ENCODE measurements at places on chromosomes 11 and 22.

DNA sequence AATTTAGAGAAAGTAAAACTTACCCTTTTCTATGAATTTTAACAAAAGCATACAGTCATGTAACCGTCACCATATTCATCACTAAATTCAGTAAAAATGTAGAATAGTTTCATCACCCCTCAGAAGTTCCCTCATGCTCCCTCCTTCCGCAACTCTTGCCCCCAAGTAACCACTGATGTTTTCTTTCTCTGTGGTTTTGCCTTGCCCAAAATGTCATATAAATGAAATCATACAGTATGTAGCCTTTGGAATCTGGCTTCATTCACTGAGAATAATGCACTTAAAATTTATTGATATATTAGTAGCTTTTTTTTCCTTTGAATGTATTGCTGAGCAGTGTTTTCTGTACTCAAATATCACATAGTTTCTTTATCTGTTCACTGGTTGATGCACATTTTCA lies 60.1 kb downstream of the DCUN1D5 start:
- DNase-seq = no peak

DNA sequence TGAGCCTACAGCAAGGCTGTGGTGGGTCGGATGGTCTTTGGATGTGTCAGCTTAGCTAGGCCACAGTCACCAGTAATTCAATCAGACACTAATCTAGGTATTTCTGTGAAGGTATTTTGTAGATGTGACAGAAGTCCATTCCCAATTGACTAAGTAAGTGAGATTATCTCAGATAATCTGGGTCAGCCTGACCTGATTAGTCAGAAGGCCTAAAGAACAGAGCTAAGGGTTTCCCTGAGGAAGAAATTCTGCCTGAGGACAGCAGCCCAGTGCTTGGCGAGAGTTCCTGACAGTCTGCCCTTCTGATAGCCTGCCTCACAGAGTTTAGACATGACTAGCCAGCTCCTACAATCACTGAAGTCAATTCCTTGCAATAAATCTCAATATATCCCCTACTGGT lies 28.7 kb downstream of the GUCD1 start:
- no peak for DNase-seq

DNA sequence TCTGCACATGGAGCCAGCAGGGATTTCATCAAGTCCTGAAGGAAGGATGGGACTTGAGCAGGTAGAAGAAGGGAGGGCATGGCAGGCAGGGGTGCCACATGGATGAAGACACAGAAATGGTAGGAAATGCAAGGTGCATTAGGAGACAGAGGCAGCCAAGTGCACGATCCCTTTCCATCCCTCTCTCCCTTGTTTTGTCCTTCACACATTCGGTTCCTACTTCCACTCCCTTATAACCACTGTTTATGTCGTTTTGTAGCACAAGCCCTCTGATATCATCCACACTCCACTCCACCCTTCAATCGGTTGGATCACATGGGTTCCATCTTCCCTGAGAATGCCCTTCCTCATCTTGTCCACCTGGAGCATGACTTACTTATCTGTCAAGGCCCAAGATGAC lies 35.2 kb downstream of the IFT27 start:
- DNase-seq = no peak

- DNase-seq = no peak
These were observed 8.4 kb downstream of the FXYD6 start for GRCh38 chr11:117868088-117868487.

GRCh38 chr11:76810151-76810853 lies 27.1 kb downstream of the TSKU start:
- no peak for DNase-seq

- no peak for DNase-seq
These were observed 312.2 kb downstream of the BRD1 start for GRCh38 chr22:49515475-49515874.

DNA sequence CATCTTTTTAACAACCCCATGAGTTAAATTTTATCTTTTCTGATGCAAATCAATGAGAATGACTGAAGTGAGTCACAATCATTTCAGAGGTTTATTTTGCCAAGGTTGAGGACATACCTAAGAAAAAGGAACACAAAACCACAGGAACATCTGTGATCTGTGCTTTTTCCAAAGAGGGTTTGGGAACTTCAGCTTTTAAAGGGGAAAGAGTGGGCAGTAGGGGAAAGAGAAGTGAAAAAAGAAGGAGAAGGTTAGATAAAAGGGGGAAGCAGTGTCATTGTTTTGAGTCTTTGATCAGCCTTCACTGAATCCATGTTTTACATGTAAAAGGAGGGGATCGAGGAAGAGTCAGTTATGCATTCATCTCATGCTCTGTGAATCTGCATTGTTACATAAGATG lies 45.3 kb upstream of the SPON1 start:
- DNase-seq = no peak

GRCh38 chr11:126647735-126648134 lies 292.2 kb downstream of the ST3GAL4 start:
- DNase-seq = no peak

GRCh38 chr11:46246521-46246920 lies 30.9 kb upstream of the CREB3L1 start:
- DNase-seq = no peak

GRCh38 chr11:129973068-129973467 lies 29.6 kb downstream of the PRDM10 start:
- no peak for DNase-seq

- no peak for DNase-seq
These were observed 77.2 kb downstream of the FLI1 start for GRCh38 chr11:128771102-128771501.

- peak; percentile 88 for DNase-seq
These were observed 690 bp downstream of the CSNK1E start for GRCh38 chr22:38316364-38317121.

- no peak for DNase-seq
These were observed 58.4 kb upstream of the CSNK2A3 start for GRCh38 chr11:11411401-11411985.

GRCh38 chr11:126587541-126587940 lies 232.1 kb downstream of the ST3GAL4 start:
- DNase-seq = no peak

DNA sequence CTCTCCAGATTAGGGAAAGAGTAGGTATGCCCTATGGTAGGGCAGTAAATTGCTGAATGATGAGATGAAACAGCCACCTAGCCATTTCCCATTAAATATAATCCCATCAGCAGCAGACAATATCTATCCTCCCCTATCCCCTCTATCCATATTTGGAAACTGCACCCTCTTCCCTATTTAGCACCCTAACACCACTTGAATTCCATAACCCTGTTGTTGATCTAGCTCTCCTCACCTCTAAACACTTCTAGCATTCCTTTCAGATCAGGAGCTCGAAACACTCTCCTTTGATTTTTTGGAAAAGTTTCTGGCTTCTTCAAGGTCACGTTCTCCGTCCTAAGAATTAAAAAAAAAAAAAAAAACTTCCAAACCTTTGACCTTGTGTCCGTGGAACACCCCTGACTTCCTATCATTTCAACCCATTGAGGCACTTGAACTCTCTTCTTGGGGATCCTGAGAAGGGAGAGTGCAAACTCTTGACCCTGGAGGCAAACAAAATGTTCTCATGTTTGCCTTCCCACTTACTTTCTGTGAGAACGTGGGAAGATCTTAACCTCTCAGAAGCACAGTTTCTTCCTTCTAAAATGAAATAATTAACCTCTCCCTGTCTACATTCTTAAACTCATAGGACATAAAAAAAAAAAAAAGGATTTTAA lies 19.0 kb downstream of the TRIM5 start:
- no peak for DNase-seq

GRCh38 chr22:38066381-38067027 lies 9.3 kb downstream of the PICK1 start:
- DNase-seq = no peak

GRCh38 chr22:25835348-25835747 lies 93.4 kb downstream of the MYO18B start:
- no peak for DNase-seq

All from aorta (tissue), 5 donors.